ENCODE measurements at places on chromosomes 3 and 15.

DNA sequence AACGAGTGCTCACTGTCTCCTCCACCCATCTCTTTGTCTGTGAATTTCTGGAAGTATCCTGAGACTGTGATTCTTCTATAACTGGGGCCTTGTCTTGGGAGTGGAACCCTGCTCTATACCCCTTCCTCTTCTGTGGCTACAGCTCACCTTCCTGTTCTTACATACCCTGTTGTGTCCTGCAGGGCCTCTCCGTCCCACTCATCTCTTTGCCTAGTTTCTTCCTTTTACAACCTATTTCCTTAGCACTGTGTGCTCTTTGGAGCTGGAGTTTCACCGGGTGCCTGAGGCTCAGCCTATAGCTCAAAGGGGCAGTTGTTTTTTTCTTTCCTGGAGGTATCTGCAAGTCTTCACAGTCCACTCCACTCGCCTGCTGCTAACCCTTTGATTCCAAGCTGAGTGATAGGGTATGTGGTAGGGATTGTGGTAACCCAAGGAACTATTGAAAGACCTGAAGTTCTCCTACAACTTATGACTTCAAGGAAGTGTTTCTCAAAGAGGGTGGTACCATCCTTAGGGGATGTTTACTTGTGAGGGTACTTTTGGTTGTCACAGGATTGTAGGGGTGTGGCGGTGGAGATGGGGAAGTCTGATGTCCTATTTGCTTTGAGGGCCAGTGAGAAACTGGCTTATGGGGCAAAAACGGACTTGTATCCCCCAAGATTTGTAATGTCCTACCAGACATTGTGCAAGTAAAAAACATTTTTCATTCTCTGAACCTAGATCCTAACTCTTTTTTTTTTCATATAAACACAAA, 66.6 kb upstream of the ARL8B start:
- no peak for DNase-seq

GRCh38 chr3:44020143-44020542, 221.5 kb upstream of the TOPAZ1 start:
- DNase-seq: no peak

DNA sequence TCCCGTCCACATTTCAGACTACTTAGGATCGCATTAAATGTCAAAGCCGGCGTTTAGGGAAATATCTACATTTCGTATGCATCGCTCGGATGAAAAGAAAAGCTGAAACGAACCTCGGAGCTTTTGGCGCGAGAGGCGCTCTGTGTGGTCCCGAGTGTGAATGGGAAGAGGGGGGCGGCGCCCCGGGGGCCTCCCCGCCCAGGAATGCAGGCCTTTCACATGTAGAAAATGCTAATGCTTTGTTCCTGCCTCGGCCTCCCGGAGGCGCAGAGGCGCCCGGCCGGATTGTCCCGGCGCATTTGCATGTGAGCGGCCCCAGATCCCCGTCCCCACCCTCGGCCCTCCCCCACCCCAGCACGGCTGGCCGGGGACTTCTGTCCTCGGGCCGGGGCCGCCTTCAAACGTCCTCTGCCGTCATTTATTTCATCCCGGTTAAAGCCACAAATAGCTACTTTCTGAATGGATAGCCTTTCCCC, 37.0 kb upstream of the TRIM71 start:
- DNase-seq: no peak

DNA sequence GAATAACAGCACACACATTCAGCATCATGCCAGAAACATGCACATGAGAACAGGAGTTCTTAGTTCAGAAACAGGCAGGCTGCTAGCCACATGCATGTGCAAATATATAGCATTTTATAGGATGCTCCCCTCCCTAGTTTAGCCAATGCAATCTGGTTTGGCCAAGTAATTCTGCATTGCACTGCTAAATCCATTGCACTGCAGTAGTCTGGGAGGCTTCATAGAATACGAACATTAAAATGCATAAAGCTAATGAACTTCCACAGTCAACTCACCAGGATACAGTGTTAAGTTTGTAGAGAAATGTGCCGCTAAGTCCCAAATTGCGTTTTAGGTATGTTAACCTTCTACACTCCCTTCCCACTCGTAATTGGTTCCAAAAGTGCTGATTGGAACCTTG, 41.8 kb downstream of the EHHADH start:
- no peak for DNase-seq

DNA sequence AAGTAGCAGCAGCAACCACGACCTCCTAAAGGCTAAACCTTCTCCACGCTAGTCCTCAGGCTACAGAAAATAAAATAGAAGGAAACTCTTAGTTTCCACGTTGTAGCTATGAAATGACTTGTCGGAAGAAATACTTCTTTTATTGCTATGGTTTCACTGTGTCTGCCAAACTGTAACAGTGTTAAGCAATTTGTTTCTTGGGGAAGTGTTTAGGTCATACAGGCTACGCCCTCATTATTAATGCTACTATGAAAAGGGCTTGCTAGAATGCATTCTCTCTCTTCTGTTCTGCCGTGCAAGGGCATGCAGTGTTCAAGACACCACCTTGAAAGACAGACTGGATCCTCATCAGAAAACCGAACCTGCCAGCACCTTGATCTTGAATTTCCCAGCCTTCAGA, 462.7 kb downstream of the PLOD2 start:
- no peak for DNase-seq

DNA sequence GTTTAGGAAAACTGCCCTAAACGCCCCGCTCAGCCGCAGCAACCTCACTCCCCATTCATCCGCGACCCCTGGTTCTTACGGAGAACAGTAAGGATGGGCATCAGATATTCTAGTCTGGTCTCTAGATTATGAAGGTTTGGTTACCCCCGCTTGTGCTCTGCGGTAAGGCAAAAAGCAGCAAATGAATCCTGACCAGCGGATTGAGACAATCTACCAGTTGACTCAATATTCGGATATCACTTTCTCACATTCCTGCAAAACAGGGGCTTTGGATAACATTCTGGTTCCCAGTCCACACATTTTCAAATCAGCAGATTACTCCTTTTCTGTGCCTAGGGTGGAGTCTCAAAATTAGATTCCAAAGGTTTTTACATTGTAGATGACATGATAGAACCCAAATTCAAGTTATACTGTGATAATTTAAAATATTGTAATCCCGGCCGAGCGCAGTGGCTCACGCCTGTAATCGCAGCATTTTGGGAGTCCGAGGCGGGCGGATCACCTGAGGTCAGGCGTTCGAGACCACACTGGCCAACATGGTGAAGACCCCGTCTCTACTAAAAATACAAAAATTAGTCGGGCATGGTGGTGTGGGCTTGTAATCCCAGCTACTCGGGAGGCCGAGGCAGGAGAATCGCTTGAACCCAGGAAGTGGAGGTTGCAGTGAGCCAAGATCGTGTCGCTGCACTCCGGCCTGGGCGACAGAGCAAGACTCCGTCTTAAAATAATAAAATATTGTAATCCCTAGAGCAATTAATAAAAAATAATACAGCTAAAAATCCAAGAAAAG, 1.1 kb upstream of the CYFIP1 start:
- DNase-seq: no peak

DNA sequence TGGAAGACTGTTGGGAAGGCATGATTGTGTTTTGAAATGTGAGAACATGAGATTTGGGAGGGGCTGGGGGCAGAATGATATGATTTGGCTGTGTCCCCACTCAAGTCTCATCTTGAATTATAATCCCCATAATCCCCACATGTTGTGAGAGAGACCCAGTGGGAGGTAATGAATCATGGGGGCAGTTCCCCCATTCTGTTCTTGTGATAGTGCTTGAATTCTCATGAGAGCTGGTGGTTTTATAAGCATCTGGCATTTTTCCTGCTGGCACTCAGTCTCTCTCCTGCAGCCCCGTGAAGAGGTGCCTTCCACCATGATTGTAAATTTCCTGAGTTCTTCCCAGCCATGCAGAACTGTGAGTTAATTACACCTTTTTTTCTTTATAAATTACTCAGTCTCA, 430.5 kb downstream of the OTOL1 start:
- DNase-seq: no peak

- no peak for DNase-seq
Observed at GRCh38 chr3:32794487-32795308, 23.1 kb upstream of the TRIM71 start.

DNA sequence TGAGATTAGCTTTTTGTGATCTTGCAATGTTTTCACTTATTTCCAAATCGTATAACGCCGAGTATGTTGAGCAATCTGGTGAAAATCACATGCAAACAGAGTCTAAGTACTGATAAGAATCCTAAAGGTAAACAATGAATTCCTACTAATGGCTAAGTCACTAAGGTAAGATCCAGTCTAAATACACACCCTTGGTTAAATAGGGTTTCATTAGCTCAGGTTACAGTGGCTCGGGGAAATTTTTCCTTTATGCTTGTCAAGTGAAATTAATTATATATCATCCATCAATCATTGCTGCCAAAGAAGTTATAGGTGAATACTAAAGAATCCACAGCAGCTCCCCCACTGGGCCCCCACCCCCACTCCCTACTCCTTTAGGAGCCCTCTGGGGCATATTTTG, 139.3 kb downstream of the SOX2 start:
- DNase-seq: no peak

- no peak for DNase-seq
Observed at GRCh38 chr3:157499342-157499963, 3.8 kb downstream of the VEPH1 start.

DNA sequence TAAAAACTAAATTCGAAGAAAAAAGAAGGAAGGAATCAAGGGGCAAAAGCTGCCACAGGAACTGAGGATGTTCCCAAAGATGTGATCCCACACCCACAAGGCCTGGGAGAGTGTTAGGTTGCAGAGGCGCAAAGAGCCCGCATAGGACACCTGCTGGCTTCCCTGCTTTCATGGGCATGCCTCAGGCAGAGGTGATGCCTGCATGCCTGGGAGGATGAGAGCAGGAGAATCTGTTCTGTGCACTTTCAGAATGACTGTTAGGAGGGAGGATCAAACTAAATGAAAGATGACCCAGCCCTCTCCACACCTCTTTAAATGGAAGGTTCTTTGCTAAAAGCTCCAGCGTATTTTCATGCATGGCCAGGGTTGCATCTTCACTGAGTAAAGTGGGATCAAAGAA, 162.4 kb downstream of the PLCL2 start:
- no peak for DNase-seq

DNA sequence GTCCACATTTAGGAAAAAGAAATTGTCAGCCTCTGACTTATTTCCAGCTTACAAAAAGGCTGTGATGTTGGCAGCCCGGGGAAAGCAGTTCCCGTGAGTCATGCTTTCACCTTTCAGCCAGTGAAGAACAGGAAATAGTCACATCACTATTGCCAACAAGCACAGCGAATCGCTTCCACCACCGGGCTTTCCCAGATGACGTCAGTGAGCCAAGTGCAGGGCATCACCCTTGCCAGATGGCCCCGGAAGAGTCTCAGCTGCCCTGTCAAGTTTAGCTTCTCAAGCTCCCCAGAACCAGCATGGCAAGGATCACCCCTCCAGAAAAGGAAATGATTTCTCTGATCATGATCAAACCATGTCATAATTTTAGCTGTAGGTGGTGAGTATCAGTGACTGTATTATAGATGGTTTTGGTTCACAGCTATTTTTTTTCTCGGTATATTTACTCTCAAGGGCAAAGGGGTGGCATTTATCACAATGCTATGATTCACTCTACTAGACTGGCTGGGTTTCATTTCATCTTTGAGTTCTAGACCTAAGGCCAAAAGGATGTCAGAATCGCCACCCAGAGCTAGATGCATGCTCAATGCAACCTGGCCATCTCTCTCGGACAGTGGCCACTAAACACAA, 32.9 kb downstream of the B3GNT5 start:
- peak; percentile 87 for DNase-seq

GRCh38 chr3:105676621-105677300, 192.1 kb downstream of the CBLB start:
- DNase-seq: no peak

- DNase-seq: no peak
Observed at GRCh38 chr15:31660816-31661215, 334.2 kb downstream of the KLF13 start.

- DNase-seq: no peak
Observed at GRCh38 chr3:3800080-3800455, 837 bp downstream of the LRRN1 start.

DNA sequence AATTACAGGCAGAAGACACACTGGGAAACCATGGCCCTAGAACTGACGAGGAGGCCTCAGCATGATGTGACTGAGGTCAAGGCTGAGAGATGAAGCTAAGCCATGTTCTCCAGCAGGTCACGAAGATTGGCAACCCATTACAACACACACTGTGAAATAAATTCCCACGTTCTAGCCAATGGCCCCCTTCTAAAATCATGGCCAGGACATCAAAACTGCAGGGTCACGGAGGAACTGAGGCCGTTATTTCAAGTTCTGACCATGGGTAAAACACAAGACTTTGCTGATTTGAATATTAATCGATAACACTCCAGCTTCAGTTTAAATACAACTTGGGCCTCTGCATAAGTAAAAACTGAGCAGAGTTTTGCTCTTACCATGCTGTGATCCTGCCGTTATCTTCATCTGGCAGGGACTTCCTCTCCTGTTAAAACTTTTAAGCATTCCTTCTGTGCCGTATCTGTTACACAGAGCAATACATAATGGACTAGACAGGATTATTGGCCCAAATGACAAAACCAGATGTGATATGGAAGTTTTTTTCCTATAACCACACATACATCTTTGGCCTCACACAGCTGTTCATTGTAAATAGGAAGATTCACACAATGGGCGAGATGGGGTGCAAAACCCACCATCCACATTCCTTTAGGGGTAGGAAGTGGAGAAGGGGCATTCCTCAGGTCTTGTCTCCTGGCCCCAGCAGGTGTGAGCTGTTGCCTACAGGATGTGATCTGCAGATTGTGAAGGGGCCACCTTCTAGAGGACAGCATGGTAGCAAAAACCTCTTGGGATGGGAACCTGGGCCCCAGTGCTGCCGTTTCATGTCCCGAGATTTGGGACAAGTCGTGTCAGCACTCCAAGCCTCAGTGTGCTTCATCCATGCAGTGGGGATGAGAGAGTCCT, 207.4 kb downstream of the OPA1 start:
- no peak for DNase-seq

- no peak for DNase-seq
Observed at GRCh38 chr15:62957130-62957529, 85.4 kb upstream of the TPM1 start.

DNA sequence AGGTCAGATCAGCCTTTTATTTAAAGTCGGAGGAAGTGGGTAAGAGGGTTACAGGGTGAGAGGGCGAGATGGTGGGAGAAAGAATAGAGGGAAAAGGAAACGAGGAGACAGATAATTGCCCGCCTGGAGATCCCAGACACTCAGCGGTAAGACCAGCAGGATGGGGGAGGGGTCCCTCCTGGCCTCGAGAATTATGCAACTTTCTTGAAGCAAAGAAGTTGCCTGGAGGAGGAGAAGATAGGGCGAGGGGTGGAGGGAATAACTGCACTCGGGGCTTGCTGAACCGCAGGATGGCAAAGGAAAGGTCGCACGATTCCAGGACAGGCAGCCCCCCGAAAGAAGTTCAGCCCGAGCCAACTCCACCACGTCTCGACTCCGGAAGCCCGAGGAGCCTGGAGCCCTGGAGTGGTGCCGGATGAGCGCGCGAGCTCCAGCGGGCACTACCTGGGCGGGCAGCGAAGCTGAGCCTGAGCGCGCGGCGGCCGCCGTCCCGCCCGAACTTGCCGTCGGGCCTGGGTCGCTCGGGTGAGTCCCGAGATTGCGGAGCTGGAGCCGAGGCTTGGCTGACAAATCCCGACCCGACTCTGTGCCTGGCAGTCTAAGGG, 402 bp downstream of the WWTR1 start:
- DNase-seq: peak; percentile 17

Data from T-helper 2 cell (primary cell).